ENCODE measurements at places on chromosomes 2 and 18. TPM values are rescaled to one million over a fixed set of nuclear protein-coding genes. Genes with fewer than 3 reads are reported as not detected.

DNA sequence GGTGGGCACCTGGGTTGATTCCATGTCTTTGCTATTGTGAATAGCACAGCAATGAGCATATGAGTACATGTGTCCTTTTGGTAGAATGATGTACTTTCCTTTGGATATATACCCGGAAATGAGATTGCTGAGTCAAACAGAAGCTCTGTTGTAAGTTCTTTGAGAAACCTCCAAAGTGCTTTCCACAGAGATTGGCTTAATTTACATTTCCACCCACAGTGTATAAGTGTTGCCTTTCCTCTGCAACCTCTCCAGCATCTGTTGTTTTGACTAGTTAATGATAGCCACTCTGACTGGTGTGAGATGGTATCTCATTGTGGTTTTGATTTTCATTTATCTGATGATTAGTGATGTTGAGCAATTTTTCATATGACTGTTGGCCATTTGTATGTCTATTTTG, 194.8 kb downstream of the ZNF804A start:
- no peak for DNase-seq

- no peak for DNase-seq
Observed at GRCh38 chr2:55860832-55861231, 62.8 kb downstream of the EFEMP1 start.

- no peak for DNase-seq
Observed at GRCh38 chr2:153509133-153509532, 30.6 kb upstream of the RPRM start.

DNA sequence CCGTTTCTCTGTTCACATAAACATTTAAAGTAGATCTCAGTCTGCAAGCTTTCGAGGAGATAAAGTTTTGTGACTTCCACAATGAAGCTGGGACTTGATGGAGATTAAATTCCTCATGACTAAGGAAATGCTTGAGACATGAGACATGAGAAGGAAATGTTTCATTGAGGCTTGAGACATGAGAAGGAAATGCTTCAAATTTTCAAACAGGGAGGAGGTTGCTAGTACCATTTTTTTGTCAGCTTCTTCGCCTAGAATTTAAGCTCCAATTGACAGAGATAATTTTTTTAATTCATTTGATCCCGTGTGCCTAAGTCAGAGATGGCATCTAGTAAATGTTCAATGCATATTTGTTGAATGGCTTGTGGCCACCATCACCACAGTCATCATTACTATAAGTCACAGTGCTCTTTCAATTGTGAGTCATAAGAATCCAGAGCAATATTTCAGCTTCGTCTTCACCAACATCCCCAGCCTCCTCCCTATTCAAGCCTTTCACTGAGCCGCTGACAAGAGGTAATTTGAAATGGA, 543 bp upstream of the MARCHF4 start:
- DNase-seq, result no peak

Gene RAX
- total RNA-seq, result 2.0 TPM

Gene HES6
- total RNA-seq, result 45.3 TPM

Measured in cerebellum (tissue), 4 donors.